Fibroblast of upper back skin (primary cell): ENCODE measurements at places on chromosomes 7 and 10.

GRCh38 chr10:44205067-44205466 lies 179.8 kb downstream of the CXCL12 start:
- no peak for DNase-seq

- peak; percentile 99 for DNase-seq
Measured at GRCh38 chr10:14397066-14397465, 66.3 kb upstream of the FRMD4A start.

DNA sequence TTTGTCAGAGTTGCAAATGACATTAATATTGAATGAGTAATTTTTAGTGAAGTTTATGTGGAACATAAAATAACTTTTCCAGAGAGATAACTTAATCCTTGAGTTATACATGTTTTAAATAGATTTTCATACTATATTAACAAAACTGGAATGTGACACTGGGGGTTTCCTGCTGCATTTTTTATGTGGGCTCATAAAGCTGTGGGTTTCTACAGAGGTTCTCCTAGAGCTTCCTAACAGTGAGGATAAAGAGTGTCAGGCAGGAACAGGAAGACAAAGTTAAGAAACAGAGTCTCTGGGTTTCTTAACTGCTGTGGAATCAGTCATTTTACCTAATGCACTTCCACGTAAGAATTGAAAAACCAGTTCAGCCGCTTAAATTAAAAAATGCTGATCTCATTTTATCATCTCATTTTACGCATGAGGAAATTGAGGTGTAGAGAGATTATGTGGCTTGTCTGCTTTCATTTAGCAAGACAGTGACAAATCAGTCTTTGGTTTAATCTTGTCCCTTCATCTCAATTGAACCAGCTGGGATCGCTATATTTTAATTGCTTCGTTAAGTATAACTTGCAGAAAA lies 5.0 kb downstream of the CD36 start:
- peak; percentile 29 for DNase-seq

GRCh38 chr10:132698211-132698751 lies 87.7 kb downstream of the NKX6-2 start:
- DNase-seq: no peak

DNA sequence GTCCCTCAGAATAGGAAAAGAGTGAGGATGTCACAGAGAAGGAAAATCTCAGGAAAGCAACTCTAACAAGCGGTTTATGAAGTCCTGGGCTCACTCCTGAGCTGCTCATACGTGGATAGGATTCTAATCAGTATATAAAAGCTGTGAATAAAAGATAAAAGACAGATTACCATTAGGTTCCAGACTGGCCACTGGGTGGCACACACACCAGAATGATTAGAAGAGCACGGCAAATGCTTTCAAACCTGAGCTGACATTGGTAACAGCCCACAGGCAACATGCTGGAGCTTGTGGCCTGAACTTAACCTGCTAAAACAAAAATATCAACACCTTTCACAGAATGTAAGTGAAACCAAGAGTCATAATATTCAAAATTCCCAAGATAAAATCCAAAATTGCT lies 370.8 kb downstream of the GRID1 start:
- peak; percentile 1 for DNase-seq

DNA sequence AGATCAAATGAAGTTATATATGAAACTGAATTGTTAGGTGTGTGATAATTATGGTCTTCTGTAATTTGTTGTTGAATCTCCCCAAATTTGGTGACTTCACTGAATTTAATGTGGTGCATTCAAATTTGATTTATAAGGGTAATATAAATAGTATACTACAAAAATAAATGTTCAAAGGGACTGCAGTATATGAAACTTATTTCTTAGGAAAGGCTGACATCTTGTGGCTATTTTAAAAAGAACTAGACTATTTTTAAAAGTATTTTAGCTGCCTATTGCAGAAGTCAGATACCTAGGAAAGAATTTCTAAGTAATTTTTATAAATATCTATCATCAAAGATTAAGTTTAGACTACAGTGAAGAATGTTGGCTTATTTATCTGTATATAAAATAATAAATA lies 36.6 kb downstream of the ATRNL1 start:
- DNase-seq: peak; percentile 35

DNA sequence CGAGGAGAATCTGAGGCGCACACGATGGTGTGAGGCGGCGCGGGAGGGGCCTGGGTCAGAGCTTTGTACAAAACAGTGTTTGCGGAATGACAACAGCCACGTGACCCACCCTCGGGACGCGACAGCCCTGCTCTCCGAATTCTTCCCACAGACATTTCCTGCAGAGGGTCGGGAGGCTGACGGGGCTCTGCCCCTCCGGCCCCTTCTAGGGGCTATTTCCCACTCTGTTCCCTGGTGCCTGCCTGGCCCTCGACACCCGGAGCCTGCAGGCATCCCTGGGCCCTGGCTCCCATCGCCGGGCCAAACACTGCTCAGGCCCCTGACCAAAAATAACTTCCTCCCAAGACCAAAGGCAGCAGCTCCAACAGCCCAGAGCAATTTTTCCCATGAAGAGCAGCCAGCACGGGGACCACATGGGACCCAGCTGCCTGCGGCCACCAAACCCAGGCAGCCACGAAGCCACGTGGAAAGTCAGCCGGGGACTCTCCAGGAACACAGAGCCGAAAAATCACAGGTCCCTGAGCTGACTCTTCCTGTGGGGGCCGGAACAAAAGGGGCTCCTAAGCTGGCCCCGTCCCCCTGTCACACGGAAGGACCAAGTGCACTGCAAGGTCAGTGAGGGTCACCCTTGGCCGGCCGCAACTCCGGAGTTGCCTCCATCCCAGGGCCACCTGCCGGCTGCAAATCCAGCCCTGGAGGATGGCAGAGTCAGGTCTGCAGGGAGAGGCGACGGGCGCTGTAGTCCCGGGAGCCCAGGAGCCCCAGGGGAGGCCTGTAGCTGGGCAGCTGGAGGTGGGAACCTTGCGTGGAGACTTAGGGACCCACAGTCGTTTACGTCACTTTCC lies 42.0 kb downstream of the PAPOLB start:
- no peak for DNase-seq

GRCh38 chr7:92621026-92621540 lies 30.9 kb upstream of the FAM133B start:
- peak; percentile 94 for DNase-seq

DNA sequence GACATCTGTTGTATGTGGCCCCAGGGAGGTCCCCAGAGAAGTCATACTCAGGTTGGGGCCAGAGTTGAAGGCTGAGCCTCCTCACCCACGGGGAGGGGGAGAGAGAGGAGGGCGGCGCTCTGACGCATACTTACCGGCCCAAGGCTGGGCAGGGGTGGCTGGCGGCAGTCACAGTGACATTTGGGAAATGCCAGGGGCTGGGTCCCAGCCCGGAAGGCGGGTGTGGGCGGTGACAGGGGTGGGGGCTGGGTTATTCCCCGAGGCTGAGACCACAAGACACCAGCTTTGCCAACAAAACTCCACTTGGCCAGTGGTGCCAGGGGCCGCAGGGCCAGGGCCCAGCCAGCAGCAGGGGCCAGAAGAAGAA lies 41.1 kb downstream of the RASGEF1A start:
- DNase-seq: no peak

GRCh38 chr7:73738220-73738611 lies 386 bp downstream of the ABHD11 start:
- peak; percentile 44 for DNase-seq

DNA sequence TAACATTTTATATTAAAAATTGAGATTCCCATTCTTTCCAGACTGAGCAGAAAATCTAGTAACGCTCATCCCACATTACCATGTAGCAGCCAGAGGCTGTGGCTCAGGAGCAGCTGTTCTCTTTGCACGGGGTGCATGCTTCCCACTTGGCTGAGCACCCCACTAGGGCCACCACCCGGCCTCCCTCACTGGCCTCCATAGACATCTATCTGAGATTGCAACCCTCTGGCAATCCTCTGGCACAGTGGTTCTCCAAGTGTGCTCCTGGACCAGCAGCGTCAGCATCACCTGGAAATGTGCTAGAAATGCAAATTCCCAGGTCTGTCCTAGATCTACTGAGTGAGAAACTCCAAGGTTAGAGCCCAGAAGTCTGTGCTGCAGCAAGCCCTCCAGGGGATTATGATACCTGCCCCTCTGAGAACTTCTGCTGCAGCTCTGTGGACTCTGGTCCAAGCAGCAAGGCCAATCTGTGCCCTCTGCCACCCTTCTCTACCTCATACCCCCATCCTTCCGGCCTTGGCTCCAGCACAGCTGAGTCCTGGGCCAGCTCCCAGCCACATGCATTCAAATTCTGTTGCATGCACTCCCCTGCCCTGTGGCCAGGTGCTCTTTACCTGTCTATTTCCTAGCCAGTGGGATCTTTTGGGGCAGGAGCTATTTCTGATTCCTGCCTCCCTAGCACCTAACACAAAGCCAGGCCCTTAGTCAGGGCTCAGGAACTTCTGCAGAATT lies 301.5 kb downstream of the GRID1 start:
- DNase-seq: no peak

- DNase-seq: peak; percentile 38
Measured at GRCh38 chr10:17256627-17257026, 28.6 kb downstream of the VIM start.

- DNase-seq: no peak
Measured at GRCh38 chr10:90856964-90857634, 740 bp downstream of the HTR7 start.

GRCh38 chr7:84822941-84823510 lies 363.8 kb downstream of the SEMA3D start:
- DNase-seq: no peak

- DNase-seq: peak; percentile 51
Measured at GRCh38 chr7:140674899-140675701, 2.4 kb downstream of the ADCK2 start.

- no peak for DNase-seq
Measured at GRCh38 chr10:19947656-19948055, 131.4 kb downstream of the PLXDC2 start.

- no peak for DNase-seq
Measured at GRCh38 chr10:88028072-88028471, 164.6 kb downstream of the PTEN start.

DNA sequence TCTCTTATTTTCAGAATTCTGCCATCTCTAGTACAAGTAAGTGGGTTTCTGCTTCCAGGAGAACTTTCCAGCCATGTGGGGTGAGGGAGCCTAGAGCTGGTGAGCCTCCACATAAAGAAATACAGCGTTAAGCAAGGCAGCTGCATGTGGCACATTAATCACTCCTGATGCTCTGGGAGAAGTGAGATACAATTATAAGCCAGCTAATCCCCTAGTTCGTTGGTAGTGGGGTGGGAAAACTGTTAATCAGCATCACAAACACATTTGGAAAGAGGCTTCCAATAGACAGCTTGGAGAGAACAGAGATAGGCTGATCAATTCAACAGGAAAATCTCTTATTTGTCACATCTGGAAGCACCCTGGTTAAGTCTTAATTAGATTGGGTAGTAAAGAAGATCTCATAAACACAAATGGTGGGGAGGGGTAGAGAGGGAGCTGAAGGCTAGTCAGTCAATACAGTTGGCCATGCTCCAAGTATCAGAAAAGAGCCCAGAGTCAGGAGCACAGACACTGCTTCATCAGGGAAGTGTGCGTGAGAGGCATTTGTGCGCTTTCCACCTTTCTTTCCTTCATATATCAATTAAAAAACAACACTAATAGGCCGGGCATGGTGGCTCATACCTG lies 130.6 kb downstream of the SORCS1 start:
- DNase-seq: no peak

GRCh38 chr10:31586723-31587638 lies 268.0 kb downstream of the ZEB1 start:
- no peak for DNase-seq

DNA sequence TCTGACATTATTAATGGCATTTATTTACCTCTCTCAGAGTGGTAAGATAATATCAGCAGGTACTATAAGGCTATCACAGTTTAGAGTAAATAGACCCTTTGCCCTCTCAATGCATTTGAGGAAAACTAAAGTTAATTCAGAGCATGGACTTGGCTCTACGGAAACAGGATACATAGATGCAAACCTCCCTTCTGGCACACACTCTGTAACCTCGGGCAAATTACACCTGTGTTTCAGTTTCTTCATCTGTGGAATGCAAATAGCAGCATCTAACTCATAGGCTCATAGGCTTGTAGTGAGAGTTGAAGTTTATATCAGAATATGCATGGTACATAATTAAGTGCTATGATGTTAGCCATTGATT lies 5.6 kb downstream of the RAPGEF5 start:
- DNase-seq: no peak

- DNase-seq: no peak
Measured at GRCh38 chr10:97277551-97277950, 14.9 kb downstream of the ARHGAP19 start.

DNA sequence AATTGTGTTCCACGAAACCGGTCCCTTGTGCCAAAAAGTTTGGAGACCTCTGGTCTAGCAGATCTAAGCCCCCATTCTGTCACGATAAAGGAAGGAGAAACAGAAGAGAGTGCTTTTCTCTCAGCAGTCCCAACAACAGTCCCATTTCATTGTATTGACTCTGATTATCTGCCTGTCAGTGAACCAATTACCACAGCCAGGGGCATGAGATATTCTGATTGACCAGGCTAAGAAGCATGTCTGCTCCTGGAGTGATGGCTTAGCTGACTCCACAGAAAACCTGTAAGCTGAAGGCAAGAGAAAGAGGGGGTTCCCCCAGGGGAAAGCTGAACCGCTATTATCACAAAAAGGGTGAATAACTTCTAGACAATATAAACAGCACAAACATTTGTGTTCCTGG lies 765.4 kb downstream of the SORCS1 start:
- no peak for DNase-seq

DNA sequence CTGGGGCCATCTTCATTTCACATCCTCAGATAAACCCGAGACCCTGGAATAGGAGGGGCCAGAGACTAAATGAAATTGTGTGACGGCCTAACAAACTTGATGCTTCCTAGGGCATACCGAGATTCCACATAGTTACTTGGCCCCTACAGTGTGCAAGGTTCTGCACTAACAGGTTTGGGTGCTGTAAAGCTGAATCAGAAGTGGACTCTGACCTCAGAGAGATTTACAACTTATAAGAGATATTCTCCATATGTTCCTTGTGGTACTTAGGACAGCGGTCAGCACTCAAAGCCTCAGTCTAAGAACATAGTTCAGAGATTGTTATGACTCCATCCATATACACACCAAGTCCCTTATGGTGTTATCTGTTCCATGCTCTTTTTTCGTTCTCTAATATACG lies 55.1 kb upstream of the FHIP2A start:
- DNase-seq: no peak
